ENCODE measurements at places on chromosomes 13 and 19.

DNA sequence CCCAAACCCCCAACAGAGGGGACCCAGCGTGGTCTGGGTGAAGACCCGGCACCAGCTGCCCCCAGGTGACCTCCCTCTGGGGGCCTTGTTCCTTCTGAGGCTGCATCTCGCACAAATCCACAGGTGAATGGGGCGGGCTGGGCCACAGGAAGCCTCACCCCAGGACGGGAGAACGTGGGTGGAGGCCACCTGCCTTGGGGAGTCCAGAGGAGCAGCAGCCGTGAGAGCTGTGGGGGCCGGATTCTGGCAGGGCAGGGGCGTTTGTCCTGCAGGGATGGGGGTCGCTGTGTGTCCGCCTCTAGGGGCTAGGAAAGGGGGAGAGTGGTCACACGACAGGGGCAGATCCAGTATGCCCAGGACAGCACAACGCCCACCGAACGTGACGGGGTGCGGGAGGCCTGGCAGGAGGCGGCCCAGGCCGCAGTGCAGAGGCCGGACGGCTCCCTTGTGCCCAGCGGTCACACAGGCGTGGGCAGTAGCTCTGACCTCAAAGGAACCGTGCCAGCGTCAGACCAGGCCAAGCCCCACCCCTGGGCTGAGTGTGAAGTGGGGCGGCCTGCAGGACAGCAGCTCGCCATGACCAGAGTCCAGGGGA is 6.7 kb downstream of the POLR2E start:
- no peak for DNase-seq

GRCh38 chr19:31330761-31331160 is 18.5 kb downstream of the TSHZ3 start:
- DNase-seq = no peak

DNA sequence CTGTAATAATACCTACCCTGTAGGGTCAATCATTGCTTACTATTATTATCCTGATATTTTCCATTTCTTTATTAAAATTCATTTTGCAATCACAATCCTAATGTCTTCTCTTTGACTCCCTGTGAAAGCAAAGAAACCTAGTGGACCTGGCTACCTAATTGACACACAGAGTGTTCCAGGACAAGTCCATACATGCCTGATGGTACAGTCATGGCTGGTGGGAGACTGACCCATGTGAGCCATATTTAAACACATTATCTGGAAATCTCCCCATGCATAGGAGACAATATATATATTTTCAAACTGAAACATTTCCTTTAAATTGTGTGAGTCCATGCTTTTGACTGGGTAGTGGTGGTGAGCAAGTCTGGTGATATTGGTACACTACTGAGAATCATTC is 230.6 kb upstream of the DACH1 start:
- DNase-seq = no peak

GRCh38 chr13:33696530-33696929 is 121.4 kb upstream of the RFC3 start:
- DNase-seq = no peak

DNA sequence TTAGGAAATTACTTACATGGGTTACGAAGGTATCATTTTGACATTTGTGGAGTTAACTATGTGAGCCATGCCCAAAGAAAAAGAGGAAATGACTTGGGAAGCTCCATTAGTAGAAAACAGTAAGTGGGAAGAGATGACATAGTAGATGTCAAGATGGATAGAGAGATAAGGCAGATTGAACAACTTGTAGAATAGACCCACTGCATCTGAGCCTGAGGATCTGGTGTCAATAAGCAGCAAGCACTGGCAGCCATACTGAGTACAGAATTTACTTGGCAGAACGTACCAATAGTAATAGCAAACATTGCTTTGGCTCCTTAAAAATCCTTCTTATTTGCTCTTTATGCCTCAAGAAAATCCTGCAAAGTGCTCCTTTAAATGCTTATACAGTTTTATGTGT is 203.8 kb downstream of the GPC6 start:
- no peak for DNase-seq

DNA sequence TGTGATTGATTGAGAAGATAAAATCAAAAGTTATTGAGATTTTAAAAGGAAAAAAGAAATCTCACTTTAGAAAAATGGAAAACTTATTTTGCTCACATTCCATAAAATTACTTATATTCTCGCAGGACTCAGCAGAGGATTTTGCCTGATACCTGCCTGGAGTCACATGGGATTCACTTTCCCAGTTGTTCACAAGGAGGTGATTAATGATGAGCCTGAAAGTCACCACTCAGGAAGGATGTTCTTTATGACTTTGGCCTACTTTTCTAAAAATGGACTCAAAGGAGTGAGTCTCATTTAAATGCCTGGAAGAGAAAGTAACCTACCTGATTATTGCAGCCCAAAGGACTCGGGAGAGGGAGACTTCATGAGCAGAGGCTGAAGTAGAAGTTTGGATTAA is 34.5 kb upstream of the FAM216B start:
- no peak for DNase-seq

DNA sequence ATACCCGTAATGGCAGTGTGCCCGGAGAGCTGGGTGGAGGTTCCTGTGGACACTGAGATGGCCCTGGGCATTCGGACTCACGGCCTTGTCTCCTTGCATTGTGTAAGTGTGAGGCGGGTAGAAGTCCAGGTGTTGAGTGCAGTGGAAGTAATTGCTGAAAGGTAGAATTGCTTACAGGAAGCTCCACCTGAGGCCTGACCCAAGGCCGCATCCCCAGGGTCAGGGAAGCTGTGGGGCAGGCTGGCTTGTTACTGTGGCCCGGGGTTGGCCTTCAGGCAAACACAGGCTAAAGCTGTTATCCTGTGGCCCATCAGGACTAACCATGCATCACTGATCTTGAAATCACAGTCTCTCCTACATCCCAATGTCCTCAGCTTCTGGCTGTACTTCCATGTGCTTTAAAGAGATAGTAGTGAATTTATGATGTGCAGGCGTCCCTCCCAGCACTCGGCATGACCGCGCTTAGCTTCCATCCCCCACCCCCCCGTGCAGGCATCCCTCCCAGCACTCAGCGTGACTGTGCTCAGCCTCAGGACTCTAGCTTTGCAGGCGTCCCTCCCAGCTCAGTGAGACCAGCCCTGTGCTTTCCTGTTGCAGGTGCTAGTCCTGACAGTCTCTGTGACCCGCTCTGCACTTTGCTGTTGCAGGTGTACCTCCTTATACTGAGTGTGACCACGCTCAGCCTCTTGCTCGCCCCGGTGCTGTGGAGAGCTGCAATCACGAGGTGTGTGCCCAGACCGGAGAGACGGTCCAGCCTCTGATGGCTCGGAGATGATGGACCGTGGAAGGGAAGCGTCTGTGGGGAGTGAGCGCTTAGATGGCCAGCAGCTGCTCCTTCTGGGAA is 35.6 kb upstream of the TFDP1 start:
- DNase-seq = no peak

- no peak for DNase-seq
These were observed 240.6 kb downstream of the GGACT start for GRCh38 chr13:100347968-100348367.

DNA sequence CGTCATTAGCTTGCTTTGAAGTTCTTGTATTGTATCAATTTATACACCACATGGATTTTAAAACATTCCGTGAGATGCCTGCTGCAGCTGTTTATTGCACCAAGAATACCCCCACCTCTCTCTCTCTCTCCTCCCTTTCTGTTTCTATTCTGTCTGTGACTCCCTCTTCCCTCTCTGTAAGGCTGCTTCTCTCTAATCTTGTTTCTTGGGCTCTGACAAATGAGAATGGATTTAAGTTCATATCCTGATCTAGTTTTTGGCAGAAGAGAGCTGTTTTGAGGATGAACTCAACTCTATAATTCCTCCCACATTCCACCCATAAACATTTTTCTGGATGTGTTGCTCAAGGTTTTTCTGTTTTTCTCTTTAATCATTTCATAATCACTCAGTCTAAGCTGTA is 144.3 kb upstream of the FRY start:
- DNase-seq = no peak

- no peak for DNase-seq
These were observed 29.9 kb downstream of the SERP2 start for GRCh38 chr13:44403461-44404056.

DNA sequence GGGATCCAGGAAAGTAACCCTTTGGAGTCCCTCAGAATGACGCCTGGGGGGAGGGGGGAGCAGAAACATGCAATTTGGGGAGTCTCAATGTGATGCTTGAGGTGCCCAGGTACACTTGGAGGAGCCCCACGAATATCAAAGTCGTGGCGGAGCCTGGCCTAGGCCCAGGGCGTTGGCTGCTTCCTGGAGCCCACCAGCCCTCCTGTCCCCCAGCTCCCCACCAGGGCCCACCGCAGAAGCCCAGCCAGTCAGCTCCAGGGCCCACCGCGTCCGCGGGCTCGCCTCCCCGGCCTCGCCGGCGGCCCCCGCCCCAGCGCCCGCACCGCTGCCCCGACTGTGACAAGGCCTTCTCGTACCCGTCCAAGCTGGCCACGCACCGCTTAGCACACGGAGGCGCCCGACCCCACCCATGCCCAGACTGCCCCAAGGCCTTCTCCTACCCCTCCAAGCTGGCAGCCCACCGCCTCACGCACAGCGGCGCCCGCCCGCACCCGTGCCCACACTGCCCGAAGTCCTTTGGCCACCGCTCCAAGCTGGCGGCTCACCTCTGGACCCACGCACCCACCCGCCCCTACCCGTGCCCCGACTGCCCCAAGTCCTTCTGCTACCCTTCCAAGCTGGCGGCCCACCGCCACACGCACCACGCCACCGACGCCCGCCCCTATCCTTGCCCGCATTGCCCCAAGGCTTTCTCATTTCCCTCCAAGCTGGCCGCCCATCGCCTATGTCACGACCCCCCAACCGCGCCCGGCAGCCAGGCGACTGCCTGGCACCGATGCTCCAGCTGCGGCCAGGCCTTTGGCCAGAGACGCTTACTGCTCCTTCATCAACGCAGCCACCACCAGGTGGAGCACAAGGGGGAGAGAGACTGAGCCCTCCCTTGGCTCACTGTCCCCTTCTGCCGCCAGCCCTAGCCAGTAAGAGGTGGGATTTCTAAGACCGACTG is 2.1 kb downstream of the ZNF575 start:
- no peak for DNase-seq

GRCh38 chr13:93108111-93108601 is 118.5 kb upstream of the GPC6 start:
- no peak for DNase-seq

GRCh38 chr13:31761951-31762350 is 22.6 kb downstream of the RXFP2 start:
- DNase-seq = no peak

GRCh38 chr19:32388393-32388855 is 17.1 kb upstream of the DPY19L3 start:
- no peak for DNase-seq

DNA sequence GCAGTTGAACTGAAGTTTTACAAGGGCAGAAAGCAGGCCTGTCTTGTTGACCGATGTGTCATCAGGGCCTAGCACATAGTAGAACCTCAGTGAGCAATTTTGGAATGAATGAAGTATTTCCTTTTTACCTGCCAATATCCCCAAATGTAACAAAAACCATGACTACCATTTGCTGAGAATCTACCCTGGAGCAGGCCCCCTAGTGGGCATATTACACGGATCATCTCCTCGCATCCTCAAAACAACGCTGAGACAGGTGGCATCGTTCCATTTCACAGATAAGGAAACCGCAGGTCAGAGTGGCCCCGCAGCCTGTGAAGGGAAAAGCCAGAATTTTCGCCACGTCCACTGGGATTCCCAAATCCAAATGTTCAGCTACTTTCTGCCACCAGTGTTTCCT is 77.9 kb downstream of the CACNA1A start:
- peak; percentile 59 for DNase-seq

DNA sequence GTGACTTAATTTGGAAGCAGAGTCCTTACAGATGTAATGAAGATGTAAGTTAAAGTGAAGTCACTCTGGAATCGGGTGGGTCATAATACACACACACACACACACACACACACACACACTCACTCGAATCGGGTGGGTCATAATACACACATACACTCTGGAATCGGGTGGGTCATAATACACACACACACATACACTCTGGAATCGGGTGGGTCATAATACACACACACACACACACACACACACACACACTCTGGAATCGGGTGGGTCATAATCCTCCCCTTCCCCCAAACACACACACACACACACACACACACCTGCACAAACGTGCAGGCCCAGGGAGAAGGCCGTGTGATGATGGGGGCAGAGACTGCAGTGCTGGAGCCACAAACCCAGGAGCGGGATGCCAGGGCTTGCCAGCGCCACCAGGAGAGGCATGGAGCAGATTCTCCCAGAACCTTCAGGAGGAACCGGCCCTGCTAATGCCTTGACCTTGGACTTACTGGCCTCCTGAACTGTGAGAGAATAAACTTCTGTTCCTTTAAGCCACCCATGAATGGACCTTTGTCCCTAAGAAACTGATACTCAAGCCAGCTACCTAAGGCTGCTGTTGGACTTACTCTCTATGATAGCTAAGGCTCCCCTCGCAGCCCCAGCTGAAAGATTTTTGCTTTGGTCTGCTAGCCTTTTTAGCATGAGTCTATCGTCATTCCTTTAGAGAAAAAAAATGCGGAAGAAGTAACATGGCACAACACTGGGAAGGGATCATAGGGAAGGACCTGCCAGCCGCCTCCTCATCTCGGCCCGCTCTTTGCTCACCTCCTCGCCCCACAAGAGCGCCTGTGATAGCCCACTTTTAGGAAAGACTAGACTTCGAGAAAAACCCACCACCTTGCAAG is 136.2 kb upstream of the RNF113B start:
- no peak for DNase-seq

- DNase-seq = no peak
These were observed 199.7 kb downstream of the GGACT start for GRCh38 chr13:100388923-100389322.

DNA sequence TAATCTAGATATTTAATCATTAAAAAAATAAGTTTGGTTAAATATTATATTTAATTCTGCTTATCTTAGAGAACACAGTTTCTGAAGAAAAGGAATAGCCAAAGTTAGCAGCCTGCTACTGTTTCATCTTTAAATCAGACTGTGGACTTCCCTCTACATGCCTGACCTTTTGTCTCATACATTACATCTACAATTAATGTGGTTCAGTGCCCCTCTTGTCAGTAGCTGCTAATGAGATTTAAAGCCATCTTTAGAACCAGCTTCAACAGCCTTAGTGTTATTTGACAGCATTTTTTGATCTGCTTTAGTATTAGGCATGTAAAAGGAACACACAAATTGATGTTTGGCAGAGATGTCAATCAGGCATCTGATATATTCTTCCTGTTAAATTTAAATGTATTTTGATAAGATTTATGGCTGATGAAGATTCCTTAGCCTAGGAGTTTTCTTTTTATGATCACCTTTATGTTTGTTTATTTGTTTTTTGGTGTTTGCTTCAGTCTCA is 1925.8 kb upstream of the PRR20A start:
- no peak for DNase-seq

GRCh38 chr13:28392428-28392827 is 102.5 kb downstream of the FLT1 start:
- DNase-seq = no peak

GRCh38 chr13:40194224-40194806 is 472.1 kb downstream of the FOXO1 start:
- no peak for DNase-seq

GRCh38 chr13:44755872-44756271 is 179.7 kb upstream of the TSC22D1 start:
- DNase-seq = no peak

GRCh38 chr19:35557539-35558399 is 5.7 kb downstream of the ATP4A start:
- no peak for DNase-seq

- no peak for DNase-seq
These were observed 4.2 kb downstream of the NALCN start for GRCh38 chr13:101412076-101412475.

GRCh38 chr19:40091205-40092129 is 724 bp upstream of the ZNF780A start:
- no peak for DNase-seq
